Mesenchymal stem cell (in vitro differentiated cells and primary cell): ENCODE measurements at places on chromosomes 3 and 15.

GRCh38 chr3:105967117-105967516 is 98.3 kb upstream of the CBLB start:
- no peak for DNase-seq

DNA sequence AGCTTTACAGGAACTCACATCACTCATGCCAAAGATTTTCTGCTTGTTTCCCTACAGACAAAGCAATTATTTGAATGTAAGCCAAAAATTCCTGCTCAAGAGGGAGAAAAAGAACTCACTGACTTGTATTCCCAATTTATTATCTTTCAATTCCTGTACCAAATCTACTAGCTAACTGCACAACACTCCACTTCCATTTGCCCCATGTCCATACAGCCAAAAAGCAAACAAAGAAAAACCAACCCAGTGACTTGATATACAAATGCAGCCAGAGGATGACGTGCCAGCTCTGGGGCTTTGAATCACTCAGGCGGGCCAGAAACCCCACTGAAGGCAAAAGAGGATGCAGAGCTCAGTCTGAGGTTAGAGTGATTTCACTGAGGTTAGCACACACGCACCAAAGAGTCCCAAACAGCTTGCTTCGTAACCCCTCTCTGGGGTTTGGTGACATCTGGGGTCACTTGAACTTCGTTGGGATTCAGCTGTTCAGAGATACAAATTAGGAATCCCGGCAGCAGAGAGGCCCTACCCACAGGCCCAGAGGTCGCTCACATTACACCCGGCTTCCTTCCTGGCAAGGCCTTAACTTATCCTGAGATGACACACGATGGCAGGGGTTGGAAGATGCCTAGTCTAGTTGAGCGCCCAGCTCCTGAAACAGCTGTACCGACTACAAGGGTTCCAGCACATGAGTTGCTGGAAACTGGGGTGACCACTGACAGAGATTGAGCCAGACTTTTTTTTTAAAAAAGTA is 1.6 kb downstream of the RFTN1 start:
- DNase-seq, result peak; percentile 95

GRCh38 chr15:82315519-82316246 is 33.6 kb downstream of the GOLGA6L10 start:
- no peak for DNase-seq

GRCh38 chr3:84547971-84548970 is 410.5 kb upstream of the CADM2 start:
- no peak for DNase-seq

DNA sequence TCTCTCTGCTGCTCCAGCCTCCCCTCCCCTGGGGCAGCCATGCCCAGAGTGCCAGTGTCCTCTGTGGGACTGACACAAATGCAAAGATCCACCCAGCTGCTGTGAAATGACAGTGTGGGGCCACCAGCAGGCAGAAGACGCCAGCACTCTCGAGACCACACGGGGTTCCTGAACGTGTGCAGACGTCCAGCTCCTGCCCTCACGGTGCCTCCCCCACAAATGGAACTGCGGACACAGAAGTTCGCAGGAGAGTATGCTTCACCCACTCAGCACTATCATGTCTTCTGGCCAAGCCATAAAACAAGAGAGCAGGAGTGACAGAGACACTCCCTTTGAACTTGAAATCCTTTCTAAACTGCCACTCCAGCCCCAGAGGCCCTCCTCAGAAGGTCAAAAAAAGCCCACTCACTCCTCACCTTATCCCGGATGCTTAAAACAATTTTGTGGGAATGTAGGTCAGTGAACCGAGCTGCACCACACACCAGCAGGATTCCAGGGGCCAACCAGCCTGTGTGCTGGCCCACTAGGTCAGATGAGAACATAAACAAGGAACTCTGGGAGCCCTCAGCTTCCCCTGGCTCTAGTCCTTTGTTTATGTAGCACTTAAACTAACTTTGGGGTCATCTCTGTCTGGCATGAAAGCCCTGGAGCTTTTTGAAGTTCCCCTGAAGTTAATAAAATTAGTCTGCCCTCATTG is 112.6 kb downstream of the DNAJB8 start:
- DNase-seq, result peak; percentile 87

DNA sequence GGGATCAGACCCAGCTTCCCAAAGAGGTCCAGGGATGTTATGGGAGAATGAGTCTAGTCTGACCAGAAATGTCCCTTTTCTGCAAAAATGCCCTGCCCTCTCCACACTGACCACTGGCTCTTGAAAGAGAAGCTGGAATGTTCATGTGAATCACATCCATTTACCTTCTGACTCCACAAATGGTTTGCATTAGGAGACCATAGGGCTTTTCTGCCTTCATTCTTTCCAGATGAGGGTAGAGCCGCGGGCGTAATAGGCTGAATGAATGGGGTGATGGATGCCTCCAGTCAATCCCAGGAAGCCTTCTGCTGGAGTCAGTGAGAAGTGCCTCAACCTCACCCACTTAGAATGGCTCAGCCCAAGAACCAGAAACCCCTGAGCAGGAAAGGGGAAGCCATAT is 47.2 kb upstream of the IREB2 start:
- DNase-seq, result no peak

GRCh38 chr3:190517687-190518086 is 3.8 kb downstream of the IL1RAP start:
- peak; percentile 72 for DNase-seq

DNA sequence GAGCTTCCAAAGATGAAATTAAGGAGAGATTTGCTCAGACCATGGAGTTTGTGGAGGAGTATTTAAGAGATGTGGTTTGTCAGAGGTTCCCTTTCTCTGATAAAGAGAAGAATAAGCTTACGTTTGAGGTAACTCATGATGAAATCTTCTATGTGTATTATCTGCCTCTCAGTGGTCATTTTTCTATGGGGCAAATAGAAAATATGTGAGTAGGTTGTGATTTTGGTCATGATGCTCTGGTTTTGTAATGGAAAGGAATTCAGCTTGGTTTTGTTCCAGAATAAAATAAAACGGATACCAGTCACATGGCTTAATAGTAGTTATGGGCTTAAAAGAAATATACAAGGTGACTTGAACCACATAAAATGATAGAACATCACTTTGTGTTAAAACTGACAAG is 181.1 kb downstream of the ITPR1 start:
- DNase-seq, result no peak

GRCh38 chr3:38139652-38140051 is 1.2 kb downstream of the MYD88 start:
- no peak for DNase-seq

GRCh38 chr3:108516881-108517280 is 6.5 kb upstream of the MYH15 start:
- DNase-seq, result no peak

DNA sequence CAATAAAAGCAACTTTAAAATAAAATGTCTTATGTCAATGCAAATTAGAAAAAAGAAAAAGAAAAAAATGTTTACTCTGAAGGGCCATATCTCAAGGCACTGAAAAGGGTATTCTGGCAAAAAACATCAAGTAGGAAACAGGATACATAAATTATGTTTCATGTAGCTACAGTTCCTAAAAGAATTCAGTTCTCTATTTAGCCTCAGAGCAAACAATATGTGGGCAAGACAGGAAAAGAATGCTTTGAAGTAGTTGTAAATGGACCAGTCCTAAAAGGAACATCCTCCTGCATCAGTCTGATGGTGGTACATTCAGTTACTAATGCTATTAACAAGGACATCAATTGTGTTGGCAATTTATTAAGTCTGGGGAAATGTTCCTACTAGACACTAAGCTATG is 8.1 kb downstream of the COMMD2 start:
- DNase-seq, result no peak

- no peak for DNase-seq
Observed at GRCh38 chr15:91660174-91660649, 193.3 kb upstream of the SLCO3A1 start.

DNA sequence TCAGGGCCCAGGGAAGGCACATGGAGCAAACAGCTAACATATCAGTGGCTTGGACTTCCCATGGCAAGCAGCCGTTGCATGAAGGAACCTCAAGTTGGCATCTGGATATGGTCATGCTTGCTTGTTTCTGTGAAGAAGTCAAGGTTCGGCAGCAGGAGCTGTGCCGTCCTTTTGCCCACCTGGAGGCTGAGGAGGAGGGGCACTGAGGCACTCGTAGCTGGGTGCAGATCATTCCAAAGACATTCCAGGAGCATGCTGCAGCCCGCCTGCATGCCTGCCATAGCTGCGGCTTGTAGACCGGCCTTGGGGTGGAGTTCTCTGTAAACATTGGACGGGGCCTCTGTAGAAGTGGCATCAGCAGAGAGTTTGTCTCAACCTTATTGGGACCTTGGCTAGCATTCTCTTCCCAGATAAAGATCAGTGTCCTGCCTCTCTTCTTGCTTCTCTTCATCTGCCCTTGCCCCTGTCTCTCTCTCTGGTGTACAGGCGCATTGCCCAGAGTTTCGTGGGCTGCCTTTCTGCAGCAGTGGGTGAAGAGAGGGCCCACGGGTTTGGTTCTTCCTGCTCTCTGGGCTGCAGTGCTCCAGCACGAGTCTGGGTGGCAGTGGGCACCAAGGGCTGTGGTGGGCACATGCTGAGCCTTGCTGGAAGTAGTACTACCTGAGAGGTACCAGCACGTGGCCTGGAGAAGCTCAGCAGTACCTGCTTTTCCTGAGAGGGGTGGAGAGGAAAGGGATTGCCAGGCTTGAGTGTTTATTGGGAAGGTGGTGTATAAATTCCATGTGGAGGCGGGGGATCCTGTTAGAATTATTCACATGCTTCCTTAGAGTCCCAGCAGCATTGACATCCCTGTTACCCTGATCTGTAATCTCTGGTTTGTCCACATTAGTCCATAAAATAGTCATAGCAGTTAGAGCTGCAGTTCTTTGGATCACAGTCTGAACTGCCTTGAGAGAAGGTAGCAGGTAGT is 49.4 kb downstream of the CHCHD6 start:
- DNase-seq, result peak; percentile 76

GRCh38 chr3:35137612-35138011 is 501.7 kb upstream of the ARPP21 start:
- DNase-seq, result no peak

DNA sequence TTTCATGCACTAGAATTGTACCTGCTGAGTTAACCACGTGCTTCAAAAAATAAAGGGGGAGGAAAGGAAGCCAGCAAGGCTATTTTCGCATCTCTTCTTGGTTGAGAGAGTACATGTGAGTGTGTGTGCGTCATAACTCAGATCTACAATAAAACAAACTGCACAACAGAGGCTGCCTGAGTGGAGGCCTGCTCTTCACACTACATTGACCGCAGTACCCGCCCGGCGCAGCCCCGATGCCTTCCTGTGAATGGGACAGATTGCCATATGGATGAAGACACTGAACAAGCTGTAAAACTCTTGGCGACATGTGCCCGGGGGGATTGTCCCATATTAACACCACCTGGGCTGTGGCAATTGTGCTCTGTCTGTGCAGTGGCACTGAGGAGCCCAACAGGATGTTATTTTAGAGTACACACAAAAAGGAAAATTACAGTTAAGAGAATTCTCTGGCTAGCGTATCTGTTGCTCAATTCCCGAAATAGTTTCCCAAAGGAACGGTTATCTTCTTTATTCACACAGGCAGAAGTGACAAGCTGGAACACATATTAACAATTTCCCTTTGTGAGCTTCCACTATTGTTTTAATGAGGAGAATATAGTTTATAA is 551.5 kb downstream of the FOXP1 start:
- no peak for DNase-seq

DNA sequence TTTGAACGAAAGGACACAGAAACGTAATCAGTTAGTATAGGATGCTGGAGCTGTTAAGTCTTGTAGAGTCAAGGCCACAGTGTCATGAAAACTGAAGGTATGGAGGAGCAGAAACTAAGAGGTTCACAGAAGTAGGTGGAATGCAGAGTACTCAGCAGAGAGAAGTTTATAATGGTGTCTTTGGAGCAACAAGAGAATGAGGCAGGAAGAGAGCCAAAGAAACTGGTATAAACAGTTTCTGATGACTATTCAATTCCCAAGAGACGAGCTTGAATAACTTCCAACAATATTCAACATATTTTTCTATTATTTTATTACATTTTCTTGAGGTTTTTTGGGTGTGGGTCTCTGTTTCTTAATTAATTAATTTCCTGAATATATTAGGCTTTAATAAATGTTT is 29.6 kb downstream of the GALK2 start:
- peak; percentile 7 for DNase-seq

GRCh38 chr3:88434001-88434400 is 284.2 kb downstream of the C3orf38 start:
- no peak for DNase-seq

- DNase-seq, result no peak
Observed at GRCh38 chr3:83941990-83942745, 1016.6 kb upstream of the CADM2 start.

GRCh38 chr3:135528413-135529015 is 437.0 kb upstream of the PPP2R3A start:
- DNase-seq, result no peak

DNA sequence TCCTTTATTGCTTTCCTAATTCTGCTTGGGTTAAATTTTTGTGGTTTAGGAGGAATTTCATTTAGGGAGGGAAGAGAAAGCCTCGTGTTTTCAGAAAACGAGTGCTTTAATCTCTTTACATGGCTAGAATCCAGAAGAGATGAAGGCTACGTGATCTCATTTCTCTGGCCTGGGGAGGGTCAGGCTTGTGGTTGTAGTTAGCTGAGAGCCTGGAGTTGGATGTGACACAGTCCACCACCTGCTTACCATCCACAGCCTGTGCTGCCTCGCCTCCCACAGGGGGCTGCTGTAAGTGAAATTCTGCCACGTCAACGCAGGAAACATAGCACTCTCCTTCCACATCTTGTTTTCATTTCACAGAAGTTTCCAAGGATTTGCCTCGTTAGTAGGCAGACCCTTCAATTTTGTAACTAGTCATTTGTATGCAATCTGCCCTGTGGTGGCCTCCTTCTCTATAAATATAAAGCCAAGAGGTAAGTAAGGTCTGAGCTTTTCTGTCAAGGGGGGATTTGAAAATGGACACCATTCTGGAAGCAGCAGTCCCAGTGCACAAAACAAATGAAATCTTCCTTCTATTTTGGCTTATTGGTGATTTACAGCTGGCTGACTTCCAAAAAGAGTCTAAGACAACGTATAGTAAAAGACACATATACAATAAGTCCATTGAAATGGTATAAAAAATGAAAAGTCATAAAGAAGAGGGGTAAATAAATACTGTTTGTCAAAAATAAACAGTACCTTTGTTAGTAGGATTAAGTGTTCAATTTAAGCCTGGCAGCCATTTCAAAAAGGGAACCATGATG is 3.4 kb downstream of the GXYLT2 start:
- peak; percentile 94 for DNase-seq
